ENCODE measurements at places on chromosomes 5 and 9.

DNA sequence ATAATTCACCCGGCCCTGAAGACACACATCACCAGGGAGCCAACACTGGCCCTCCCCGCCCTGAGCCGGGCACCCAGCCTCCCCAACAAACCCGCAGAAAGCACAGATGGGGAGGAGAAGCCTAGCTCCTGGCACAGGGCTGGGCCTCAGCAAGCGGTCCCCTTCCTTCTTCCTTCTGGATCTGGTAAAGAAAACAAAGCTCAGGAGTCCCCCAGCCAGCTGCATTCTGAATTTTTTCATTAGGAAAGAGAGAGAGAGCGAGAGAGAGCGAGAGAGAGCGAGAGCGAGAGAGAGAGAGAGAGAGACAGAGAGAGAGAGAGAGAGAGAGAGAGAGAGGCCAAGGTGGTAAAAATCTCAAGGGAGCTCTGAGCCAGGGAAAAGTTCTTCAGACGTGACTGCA, 195.7 kb downstream of the CRB2 start:
- no peak for DNase-seq

DNA sequence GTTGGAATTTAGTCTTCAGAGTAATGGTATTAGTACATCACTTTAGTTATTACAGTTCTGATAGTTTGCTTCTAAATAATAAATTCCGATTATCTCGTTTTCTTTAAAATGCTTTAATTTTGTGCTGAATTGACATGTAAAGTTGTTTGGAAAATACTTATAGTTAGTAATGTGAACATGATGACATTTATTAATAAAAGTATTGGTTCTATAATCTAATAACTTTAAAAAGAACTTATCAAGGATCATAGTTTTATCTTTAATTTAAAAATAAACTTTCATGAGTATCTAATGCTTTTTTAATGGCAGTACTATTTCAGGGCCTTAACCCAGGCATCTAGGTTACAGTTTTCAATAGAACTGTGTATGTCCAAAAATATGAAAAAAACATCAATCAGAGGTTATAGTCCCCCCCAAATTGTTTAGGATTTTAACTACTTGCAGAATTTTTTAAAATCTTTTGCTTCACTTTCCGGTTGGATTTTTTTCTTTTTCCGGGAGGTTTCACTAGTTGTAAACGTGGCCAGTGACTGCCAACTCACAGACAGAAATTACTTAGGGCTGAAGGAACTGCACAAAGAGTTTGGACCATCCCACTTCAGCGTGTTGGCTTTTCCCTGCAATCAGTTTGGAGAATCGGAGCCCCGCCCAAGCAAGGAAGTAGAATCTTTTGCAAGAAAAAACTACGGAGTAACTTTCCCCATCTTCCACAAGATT, 680 bp downstream of the GPX8 start:
- DNase-seq: peak; percentile 94

DNA sequence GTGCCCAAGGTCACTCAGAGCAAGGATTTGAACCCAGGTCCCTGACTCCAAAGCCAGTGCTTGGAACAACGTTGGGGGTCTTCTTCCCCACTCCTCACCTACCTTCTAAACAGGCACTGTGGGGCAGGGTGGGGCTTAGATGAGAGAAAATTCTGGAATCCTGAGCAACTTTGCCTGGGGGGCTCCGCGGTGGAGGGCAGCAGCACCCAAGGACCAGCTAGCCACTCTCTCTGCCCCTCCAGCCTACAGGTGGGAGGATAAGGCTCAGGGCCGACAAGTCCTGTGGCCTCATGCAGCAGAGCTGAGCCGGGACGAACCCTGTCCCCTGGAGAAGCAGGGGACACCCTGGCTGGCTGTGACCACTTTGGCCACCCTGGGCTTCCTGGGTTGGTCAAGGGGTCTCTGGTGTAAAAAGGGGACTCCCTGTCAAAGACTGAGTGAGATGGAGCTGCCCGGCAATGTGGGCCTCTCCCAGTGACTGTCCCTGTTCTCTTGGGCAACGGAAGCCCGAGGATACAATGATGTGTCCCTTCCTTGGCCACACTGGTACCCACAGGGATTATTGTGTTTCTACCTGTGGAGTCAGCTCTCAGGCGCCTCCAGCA, 26.5 kb downstream of the CEL start:
- DNase-seq: no peak

GRCh38 chr5:71859515-71859914, 140.4 kb downstream of the CARTPT start:
- no peak for DNase-seq

- no peak for DNase-seq
Observed at GRCh38 chr5:127585661-127586060, 63.2 kb upstream of the CTXN3 start.

DNA sequence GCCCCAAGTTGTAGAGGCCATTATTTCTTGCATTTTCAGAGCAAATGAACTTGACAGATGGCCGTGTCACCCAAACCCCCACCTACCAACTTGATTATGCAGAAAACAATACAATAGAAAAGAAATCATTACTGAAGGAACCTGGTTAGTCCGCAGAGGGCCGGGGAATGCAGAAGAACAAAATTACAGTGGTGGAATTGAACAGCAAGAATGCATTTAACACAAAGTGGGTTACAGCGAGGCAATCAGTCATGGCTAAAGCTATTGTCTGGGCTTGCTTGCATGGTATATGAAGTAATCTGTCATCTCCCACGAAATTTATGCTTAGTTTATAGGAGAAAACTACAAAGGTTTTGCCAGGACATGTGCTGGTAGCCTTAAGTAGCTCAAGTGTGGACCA, 238.3 kb upstream of the IRX1 start:
- no peak for DNase-seq

DNA sequence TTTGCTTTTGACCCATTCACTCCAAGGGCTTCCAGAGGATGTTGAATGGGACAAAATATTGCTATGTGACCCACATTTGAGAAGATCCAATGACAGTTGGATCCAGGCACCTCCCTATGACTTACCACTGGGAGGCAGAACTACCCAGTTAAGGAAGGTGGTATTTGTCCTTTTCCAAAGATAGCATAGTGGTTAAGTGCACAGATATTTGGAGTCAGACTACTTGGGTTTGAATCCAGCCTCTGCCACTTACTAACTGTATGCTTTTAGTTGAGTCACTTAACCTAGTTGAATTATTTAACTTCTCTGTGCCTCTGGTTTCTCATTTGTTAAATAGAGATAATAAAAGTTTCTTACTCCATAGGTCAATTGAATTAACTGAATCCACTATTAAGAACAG, 74.5 kb upstream of the PALM2AKAP2 start:
- DNase-seq: peak; percentile 62

DNA sequence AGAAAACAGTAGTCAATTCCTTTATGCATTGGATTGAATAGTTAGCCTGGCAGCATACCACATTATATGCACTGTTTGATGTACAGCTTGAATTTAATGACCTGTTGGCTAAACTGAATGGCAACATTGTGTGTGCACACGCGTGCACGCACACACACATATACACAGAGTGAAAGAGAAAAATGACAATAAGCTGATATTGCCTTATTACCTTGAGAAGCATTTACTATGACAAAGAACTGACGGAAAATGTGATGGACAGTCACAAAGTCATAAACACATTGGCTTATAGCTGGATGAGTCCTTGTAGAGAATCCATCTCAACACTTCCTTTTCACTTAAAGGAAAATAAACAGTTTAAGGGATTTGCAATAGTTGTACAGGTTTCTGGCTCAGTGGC, 15.5 kb downstream of the JAKMIP2 start:
- no peak for DNase-seq

- DNase-seq: no peak
Observed at GRCh38 chr5:127867022-127867783, 164.0 kb downstream of the CCDC192 start.

GRCh38 chr5:172038167-172038566, 31.7 kb upstream of the FBXW11 start:
- no peak for DNase-seq

- DNase-seq: no peak
Observed at GRCh38 chr9:79352322-79352721, 219.4 kb upstream of the TLE4 start.

DNA sequence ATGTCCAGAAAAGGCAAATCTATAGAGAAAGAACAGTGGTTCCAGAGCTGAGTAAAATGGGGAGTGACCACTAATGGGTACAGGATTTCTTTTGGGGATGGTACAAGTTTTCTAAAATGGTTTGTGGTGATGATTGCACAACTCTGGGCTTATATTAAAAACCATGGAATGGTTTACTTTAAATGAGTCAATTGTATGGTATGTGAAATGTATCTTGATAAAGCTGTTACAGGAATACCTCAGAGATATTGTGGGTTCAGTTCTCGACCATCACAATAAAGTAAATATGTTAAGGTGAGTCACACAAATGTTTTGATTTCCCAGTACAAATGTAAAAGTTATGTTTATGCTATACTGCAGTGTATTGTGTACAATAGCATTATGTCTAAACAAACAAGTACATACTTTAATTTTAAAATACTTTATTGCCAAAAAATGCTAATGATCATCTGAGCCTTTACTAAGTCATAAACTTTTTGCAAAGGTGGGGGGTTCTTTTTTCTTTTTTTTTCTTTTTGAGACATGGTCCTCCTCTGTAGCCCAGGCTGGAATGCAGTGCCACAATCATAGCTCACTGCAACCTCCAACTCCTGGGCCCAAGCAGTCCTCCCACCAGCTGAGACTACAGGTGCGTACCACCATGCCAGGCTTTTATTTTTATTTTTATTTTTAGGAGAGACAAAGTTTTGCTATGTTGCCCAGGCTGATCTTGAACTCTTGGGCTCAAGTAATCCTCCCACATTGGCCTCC, 65.9 kb downstream of the SHOC1 start:
- DNase-seq: peak; percentile 64

DNA sequence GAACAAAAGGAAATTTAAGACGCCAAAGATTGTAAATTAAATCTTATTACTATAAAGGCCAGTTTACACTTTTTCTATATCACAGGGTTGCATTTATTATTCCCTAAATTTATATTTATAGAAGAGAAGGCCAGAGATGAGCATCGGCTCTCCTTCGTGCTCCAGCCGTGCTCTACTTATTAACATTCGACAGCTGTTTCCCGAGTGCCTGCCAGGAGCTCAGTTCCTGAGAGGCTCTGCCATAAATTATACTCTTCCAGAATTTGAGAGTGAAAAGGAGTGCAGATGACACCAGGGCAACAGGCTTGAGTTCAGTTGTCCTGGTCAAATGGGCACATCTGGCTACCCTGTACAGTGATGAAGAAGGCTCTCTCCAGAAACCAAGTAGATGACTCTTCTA, 70.1 kb downstream of the PCSK5 start:
- DNase-seq: no peak

- DNase-seq: no peak
Observed at GRCh38 chr9:117929868-117930267, 225.7 kb downstream of the TLR4 start.

- DNase-seq: no peak
Observed at GRCh38 chr9:36870960-36871359, 163.1 kb downstream of the PAX5 start.

DNA sequence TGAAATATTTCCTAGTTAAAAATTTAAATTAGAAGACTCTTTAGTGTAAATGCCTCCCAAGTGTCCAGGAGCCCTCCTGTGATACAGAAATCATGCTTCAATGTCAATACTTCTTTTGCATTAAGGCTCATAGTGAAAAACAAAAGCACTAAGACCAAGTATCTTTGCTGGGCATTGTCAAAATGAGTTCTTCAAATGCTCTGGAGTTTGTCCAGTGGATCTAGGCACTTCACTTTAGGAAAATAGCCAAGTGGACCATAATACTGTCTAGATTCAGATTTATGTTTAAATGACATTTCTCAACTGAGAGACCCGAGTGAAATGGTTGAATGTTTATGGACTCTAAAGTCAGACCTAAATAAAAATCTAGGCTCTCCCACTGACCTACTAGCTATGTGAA, 21.3 kb upstream of the CCDC112 start:
- DNase-seq: no peak

- no peak for DNase-seq
Observed at GRCh38 chr9:29150606-29151005, 1577.3 kb upstream of the C9orf72 start.

- no peak for DNase-seq
Observed at GRCh38 chr5:68405026-68405684, 189.6 kb downstream of the PIK3R1 start.

- DNase-seq: no peak
Observed at GRCh38 chr5:121415270-121415669, 436.4 kb upstream of the FTMT start.

- DNase-seq: no peak
Observed at GRCh38 chr5:16437977-16438376, 27.6 kb downstream of the ZNF622 start.

DNA sequence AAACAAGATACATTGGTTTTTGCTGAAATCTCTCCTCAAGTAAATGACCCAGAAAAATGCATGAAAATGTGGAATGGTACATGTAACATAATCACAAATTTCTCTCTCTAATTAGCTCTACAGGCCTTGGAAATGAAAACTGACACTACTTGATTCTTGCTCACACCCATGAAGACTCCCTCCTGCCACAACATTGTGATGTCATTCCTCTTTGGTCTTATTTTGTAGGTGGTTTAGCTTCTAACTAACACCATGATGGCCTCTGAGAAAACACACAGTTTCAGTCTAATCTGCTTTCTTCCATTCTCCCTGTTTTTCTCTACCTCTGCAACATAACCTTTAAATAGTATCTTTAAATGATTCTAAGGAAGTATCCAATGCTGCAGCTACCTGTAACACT, 78.6 kb upstream of the FAM174A start:
- DNase-seq: no peak

DNA sequence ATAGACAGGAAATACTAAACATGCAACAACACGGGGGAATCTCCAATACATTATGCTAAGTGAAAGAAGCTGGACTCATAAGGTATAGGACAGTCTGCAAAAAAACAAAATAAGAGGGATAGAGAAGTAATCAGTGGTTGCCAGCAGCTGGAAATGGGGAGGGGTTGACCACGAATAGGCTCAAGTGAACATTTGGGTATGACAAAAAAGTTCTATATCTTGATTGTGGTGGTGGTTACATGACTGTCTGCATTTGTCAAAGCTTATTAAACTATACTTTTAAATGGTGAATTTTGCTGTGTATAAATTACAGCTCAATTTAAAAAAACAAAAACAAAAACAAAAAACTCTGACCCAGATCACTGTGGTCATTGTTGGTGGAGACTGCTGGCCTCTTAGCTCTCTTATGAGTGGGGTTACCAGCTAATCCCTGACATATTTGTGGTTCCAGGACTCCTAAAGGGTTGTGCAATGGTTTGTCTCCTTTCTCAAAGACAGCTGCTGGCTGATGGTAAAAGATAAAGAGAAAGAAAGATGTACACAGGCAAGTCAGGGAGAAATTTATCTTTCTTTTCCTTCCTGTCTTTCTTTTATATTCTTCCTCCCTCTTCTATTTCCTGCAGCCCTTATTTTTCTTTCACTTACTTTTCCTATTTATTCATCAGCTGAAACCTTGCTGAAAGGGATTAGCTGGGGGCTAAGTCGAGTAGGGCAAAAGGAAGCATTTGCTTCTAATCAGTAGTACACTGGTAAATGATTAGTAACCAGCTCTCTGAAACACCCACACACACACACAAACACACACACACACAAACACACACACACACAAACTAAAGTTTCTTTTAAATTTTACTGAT, 42.6 kb upstream of the APC start:
- DNase-seq: peak; percentile 36

- DNase-seq: no peak
Observed at GRCh38 chr5:149951138-149951749, 6.7 kb upstream of the PDE6A start.
